HuH-7 (cell line): ENCODE measurements at places on chromosomes 3 and 15.
A peak's percentile ranks its signal among the peaks of the same experiment; 100 is the strongest.

GRCh38 chr15:98909968-98910885 is 97.4 kb downstream of the PGPEP1L start:
- no peak for DNase-seq

DNA sequence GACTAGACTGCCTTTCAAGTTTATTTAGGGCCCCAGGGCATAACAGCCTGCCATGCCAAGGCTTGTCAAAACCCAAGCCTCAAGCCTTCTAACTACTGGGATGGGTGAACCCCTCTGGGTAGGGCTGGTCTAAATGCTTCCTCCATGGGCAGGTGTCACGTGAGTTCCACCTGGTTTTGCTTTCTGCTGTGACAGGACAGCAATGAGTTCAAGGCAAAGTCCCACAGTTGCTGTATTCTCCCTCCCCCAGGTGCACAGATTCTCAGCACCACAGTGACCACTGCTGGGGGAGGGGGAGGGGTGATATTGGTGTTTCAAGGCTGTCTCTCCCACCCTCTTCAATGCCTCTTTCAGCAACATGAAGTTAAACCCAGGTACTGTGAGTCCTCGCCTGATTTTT is 46.9 kb upstream of the UBE2Q2 start:
- no peak for DNase-seq

- peak; percentile 22 for DNase-seq
Observed at GRCh38 chr3:190013943-190014924, 106.5 kb downstream of the P3H2 start.

GRCh38 chr3:27877061-27878013 is 155.2 kb upstream of the EOMES start:
- no peak for DNase-seq

DNA sequence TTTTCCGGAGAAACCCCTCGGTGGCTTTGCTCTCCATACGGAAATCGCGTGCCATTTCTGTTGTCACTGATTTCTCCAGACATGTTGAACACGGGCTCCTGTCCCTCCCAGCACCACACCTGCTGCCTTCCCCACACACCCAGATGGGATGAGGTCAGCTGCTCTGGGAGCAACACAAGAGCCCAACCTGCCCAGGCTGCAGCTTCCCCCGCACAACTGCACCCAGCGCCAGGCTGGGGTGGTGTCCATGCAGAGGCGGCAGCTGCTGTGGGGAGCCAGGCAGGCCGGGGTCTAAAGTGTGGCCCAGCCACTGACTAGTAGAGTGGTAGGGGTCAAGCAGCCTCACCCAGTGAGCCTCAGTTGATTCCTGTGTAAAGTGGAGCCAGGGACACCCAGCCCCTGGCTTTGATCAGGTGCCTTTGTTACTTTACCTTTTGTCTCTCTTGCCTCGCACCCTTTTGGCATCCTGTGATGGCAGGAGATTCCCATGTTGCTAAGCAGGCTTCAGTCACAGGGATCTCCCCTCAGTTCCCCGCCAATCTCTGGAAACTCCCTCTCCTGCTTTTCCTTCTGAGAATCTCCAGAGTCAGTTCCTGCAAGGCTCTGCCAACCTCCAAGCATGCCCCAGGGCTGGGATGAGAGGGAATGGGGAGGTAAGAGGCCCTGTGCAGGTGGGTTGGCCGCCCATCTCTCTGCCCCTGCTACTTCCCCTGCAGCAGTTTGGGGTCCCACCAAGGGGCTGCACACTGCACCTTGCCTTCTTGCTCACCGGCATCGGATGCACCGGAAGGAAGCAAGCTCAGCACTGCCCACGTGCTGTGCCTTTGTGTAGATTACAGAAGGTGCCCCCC is 91.8 kb upstream of the ALDH1A3 start:
- no peak for DNase-seq

- DNase-seq = no peak
Observed at GRCh38 chr3:16113704-16114103, 60.8 kb upstream of the GALNT15 start.

DNA sequence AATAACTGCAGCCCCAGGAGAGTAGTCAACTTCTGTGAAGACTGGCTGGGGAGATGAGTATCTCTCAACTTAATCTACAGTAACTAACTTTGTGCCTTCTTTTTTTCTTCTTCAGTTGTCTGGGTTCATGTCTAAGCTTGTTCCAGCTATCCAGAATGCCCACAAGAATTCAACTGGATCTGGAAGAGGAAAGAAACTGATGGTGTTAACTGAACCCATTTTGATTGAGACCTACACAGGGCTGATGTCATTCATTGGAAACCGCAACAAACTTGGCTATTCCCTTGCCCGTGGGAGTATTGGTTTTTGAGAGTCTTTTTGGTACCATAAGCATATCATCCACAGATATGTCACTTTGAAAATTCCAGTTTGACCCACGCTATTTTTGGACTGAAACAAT is 148.7 kb downstream of the TPRG1 start:
- no peak for DNase-seq

GRCh38 chr15:65211482-65211982 is 259 bp upstream of the CILP start:
- no peak for DNase-seq
